ENCODE measurements at places on chromosomes 4 and X.

DNA sequence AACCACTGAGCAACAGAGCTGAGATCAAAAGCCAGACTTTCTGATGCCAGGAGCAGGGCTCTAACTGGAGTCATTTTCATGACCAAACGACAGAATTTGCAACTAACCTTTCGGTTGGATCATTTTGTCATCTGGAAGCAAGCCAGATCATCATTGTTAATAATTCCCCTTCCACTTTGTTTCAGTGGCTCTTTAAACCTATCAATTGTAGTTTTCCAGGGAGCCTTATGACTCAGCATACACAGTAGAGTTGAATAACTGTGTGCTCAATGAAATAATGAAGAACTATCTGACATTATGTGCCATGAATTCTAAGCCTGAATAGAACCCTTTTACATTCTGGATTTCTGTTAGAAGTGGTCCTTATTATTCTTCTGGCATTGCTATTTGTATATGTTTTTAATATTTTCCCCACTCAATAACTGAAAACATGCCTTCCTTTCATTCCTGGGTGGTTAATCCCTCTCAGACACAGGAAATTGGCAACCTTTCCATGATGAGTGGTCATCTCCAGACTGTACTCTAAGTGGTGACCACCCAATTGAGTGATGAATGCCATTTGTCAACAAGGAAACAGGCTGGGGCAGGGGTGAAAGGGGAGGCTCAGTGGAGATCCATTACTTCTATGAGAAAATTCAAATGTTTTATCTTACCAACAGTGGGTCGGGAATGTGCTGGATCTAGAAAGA lies 431.8 kb downstream of the BCOR start:
- no peak for DNase-seq

GRCh38 chr4:59570860-59571476 lies 1629.2 kb upstream of the ADGRL3 start:
- DNase-seq, result no peak

DNA sequence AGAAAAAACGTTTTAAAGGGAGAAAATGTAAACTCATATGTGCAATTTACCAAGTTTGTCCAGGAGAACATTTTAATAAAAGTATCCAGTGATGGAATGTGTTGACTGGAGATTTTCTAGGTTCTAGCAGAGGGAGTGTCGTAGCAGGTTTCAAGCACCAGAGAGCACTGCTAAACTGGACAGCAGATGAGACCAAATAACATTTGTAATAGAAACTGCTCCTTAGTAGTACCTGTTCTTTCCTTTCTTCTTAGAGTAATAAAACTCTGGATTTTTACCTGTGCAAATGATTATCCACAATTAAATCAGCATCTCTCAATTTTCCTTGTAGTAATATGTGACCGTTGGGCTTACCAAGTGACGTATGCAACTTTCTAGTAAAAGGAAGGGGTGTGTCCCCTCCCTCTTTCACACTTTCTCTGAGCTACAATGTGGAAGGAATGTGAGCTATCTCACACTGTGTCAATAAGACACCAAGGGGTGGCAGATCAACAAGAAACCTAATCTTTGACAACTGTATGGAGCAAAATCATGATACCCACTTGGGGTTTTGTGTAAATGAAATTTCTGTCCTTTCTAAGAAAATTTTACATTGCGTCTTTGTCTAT lies 9.5 kb downstream of the HPGDS start:
- no peak for DNase-seq

GRCh38 chrX:153719238-153719637 lies 4.9 kb downstream of the BCAP31 start:
- no peak for DNase-seq

DNA sequence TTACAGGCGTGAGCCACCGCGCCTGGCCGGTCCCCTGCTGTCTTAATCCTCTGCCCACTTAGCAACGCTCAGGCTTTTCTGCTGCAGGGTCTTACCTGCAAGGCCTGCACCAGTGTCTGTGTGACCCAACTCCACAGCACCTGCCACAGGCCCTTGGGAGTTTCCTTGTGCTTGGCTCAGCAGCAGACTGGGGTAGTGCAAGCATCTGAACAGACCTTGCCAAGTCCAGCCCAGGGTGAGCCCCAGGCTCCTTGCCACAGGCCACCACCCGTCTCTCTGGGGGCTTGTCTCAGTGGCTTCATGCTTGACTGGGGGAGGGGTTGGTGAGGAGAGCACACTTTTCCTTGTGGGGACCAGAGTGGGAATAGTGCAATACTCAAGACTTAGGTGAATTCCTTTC lies 87.0 kb downstream of the FAM193A start:
- DNase-seq, result no peak

DNA sequence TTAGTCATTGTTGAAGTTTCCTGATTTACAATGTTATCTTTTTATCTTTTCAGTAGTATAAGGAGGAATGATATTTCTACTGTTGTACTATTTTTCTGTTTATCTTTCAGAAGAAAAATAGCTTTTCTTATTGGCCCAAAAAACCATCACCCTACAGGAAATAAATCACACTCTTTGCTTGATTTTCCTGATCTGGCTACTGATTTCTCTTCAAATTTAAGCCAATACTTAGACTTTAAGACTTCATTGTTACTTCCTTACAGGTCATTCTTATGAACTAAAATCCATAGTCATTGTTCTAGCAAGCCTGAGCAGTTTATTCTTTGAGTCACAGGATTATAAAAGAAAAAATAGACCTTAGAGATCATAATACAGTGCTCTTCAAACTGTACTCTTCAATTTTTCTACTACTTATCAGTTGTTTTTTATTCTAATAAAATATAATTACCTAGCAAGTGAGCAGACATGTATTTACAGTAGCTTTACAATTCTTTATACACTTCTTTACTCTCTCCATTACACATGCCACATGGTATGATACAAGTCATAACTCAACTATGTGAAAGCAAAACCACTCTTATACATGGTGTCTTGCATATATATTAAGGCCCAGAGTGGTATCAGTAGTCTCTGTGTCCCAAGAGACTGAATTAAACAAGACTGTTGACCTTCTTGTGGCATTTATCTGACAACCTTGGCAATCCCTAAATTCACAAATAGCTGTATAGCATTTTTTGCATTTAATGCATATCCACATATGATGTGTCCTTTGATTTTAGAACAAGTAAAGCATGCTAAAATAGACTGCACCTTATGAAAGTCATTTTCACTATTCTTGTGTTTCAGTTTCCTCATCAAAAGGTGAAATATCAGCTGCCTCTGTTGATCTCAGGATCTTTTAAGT lies 47.9 kb downstream of the TET2 start:
- no peak for DNase-seq
